ENCODE measurements at places on chromosomes 5 and 9. TPM values are rescaled to one million over a fixed set of nuclear protein-coding genes. Genes with fewer than 3 reads are reported as not detected.

The MEGF9 gene
- total RNA-seq = 1.8 TPM

The PTGES gene
- total RNA-seq = 3.2 TPM

The TRIM36 gene
- total RNA-seq = 16.5 TPM

The FNIP1 gene
- total RNA-seq = 17.3 TPM

The C5orf52 gene
- not detected for total RNA-seq

The OR2K2 gene
- total RNA-seq = not detected

The COL5A1 gene
- total RNA-seq = 12.0 TPM

The ADAMTS13 gene
- total RNA-seq = 5.1 TPM

The NRARP gene
- total RNA-seq = 35.4 TPM

The FCN1 gene
- total RNA-seq = not detected

The GFI1B gene
- 0.71 TPM for total RNA-seq

DNA sequence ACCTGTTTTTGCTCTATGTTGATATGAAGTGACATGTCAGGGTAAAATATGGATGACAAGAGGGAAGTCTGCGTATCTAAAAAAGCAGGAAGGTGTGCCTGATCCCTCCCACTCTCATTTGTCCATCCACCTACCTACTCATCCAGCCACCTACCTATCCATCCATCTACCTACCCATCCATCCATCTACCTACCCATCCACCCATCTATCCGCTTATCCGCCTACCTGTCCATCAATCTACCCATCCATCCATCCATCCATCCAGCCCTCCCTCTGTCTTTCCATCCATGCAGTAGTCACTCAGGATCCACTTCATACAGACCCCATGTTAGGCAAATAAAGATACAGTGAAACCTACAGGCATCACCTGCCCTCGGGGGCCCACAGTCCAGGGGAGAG, 32.4 kb downstream of the LMX1B start:
- no peak for DNase-seq

- no peak for DNase-seq
Measured at GRCh38 chr5:32277798-32278197, 34.9 kb downstream of the MTMR12 start.

- DNase-seq = no peak
Measured at GRCh38 chr9:93968451-93969327, 13.5 kb upstream of the BARX1 start.

DNA sequence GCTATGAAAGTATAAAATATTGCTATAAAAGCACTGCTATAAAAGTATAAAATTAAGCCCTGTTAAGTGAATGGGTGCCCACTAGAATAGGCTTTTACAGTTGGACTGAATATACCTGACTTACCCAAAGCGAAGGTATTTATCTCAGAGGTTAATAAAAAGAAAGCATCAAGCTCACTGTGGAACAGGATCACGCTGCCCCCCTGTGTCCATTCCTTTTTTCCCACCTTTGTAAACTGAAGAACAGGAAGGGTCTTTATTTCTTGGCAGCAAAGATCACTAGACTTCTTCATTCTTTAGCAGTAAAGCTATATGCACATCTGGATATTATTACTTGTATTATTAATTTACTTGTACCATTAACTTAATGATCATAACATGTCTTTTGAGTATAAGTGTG, 22.1 kb upstream of the PLPP6 start:
- no peak for DNase-seq

DNA sequence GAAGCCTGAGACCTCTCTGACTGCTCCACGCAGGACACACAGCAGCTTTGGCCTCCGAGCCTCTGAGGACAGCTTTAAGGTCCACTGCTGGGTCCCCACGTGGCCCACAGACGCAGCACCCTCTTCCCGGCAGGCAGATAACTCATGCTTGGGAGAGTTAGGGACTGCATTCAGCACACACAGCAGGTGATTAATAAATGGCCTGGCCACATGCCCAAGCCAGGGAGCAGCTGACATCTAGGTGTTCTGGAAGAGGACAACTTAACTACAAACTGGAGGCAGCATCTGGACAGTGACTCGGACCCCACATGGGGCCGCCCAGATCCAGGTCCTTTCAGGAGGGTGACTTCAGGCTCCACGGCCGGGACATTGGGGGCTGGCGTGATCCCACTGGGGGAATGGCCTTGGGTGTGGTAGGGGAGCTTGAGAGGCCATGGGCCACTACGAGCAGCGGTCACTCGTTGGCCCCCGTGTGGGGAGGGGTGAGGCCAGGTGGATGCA, 11.3 kb downstream of the NINJ1 start:
- DNase-seq = no peak

- no peak for DNase-seq
Measured at GRCh38 chr5:56270058-56270457, 36.9 kb upstream of the ANKRD55 start.

GRCh38 chr5:33939556-33940262, 3.5 kb downstream of the RXFP3 start:
- DNase-seq = no peak

DNA sequence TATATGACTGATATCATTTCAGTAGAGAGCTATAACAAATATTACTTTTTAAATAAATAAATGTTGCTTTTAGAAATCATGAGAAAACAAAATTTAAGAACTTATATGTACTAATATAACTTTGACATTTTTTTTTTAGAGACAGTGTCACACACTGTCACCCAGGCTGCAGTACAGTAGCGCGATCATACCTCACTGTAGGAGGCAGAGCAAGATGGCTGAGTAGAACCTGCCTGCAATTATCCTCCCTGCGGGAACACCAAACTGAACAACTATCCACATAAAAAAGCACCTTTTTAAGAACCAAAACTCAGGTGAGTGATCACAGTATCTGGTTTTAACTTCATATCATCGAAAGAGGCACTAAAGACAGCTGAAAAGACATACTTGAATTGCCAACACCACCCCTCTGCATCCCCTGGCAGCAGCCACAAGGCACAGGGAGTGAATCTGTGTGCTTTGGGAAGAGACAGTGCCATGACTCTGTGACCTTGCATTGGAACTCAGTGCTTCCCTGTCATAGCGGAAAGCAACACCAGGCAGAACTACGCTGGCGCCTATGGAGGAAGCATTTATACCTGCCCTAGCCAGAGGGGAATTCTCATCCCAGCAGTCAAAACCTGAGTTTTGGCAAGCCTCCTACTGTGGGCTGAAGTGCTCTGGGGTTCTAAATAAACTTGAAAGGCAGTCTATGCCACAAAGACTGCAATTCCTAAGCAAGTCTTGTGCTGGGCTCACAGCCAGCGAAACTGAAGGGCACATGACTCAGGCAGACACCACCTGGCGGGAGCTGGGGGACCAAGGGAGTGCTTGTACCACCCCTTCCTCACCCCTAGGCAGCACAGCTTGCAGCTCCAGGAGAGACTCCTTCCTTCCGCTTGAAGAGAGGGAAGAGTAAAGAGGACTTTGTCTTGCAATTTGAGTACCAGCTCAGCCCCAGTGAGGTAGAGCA, 142.7 kb downstream of the FBXL17 start:
- no peak for DNase-seq

- DNase-seq = no peak
Measured at GRCh38 chr5:124090115-124090514, 578.1 kb downstream of the CSNK1G3 start.

GRCh38 chr9:121748074-121748473, 96.6 kb downstream of the DAB2IP start:
- no peak for DNase-seq

DNA sequence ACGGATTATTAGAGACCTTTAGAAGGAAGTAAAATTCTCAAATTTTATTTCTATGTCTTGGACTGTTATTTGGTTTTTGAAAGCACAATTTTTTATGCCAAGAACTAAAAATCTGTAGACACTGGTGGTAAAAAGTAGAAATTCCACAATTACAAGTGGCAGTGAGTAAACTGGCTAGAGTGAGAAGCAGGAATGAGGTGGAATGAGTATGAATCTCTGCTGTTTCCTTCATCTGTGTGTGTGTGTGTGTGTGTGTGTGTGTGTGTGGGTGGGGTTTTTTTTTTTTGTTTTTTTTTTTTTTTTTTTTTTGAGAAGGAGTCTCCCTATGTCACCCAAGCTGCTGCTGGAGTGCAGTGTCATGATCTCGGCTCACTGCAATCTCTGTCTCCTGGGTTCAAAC, 94.2 kb downstream of the TLE4 start:
- DNase-seq = no peak

- DNase-seq = no peak
Measured at GRCh38 chr9:108049026-108049607, 559.5 kb upstream of the KLF4 start.

- no peak for DNase-seq
Measured at GRCh38 chr9:86679909-86680308, 267.4 kb downstream of the GAS1 start.

DNA sequence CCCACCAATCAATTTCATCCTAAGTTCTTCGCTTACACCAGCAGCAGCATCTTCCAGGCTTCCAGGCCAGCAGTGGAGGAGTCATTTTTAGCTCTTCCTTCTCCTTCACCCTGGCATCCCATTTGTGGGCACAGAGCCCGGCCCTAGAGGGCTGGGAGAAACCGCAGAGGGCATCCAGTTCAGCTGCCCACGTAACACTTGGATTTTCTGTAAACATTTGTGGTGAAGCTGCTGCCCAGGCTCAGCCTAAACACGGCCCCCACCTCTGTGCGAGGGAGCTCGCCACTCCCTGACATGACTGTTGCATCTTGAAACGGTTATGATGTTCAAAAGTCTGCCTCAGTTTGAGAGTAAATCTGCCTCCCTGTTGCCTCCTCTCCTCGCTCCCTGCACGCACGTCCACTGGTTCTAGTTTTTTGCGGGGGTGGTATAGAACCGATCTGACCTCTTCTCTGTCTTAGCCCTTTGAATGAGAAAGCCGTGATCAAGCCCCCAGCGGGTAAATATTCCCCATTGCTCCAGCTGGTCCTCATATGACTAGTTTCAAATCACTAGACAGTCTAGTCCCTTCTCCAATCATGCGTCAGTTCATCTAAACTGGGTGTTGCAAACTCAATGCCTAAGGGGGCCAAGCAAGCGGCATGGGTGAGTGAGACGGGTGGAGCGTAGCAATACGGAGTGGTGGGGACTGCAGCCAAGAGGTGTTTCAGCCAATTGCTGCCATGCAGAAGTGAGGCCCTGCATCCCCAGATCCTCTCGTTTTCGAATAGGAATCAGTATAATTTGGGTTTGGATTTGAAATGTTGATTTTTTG, 34.9 kb upstream of the N4BP3 start:
- no peak for DNase-seq

GRCh38 chr9:94010980-94011533, 55.9 kb upstream of the BARX1 start:
- no peak for DNase-seq

GRCh38 chr5:72383280-72383679, 63.1 kb downstream of the PTCD2 start:
- no peak for DNase-seq

DNA sequence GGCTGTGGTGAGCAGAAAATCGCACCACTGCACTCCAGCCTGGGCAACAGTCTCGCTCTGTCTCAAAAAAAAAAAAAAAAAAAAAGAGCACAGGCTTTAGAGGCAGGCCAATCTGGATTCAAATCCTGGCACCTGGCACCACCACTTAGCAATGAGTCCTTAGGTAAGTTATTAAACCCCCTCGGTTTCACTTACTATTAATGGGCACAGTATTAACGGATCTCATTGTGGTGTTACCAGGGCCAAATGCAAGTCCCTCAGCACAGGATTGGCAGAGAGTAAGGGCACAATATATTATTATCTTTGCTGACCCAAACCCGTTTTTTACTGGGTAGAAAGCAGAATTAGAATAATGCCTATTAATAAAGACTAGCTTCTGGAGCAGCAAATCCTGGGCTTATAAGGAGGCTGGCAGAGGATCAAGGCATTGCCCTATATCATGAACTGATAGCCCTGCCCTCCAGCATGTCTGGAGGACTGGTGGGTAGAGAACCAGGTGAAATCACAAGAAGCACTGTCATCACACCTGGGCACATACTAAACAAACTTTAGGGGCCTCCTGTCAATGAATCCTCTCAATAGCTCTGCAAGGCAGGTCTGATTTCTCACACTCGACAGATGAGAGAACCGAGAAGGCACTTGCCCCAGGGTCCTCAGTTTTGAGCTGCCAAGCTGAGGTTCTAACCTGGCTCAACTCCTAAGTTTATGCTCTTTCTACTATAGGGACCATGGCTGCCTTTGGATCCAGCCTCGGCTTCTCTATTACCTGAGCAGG, 17.7 kb downstream of the PCDHGC5 start:
- no peak for DNase-seq

DNA sequence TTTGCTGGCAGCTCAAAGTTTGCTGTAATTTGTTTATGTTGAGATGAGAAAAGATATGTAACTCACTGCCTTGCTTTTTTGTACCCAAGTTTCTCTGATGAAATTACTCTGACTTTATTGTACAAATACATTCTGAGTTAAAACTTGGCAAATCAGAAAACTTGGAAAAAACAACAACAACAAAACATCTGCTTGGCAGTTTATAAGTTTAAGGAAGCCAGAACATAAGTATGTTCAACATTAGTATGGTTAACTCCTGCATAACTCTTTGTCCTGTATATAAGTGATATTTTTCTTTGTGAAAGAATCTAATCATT, 233.1 kb downstream of the MAST4 start:
- no peak for DNase-seq
